ENCODE measurements at places on chromosomes 16 and 17. TPM values are rescaled to one million over a fixed set of nuclear protein-coding genes. Genes with fewer than 3 reads are reported as not detected.
A peak's percentile ranks its signal among the peaks of the same experiment; 100 is the strongest.

GRCh38 chr16:10558305-10558704 is 22.1 kb downstream of the EMP2 start:
- no peak for DNase-seq

GRCh38 chr16:22008215-22009059 is 526 bp downstream of the MOSMO start:
- no peak for DNase-seq

DNA sequence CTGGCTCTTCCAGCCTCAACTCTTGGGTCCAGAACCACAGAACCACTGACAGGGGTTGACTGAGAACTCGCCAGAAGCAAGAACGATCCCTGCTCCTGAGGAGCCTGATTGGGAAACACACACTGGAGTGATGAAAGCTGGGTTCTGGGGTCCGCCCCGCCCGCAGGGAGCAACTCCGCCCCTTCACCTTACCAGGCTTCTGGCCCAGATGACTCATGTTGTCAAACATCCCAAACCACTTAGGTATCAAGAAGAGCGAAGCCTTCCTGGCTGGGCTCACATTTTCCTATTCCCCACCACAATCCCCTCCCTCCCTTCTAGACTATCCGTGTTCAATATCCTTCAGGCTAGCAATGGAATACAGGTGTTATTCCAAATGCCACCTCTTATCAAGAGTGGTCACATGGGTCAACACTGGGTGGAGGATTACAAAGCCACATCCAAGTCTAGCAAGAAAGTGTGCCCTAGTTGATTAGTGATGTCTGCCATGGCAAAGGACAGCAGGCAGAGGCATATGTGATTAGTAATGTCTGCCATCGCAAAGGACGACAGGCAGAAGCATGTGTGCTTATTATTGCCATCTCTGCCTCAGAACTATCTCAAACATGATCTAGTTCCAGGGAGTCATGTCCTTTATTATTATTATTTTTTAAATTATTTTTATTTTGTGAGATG is 70.5 kb downstream of the TIMM22 start:
- DNase-seq, result no peak

- DNase-seq, result no peak
Measured at GRCh38 chr17:43979011-43979410, 25.3 kb upstream of the PYY start.

GRCh38 chr16:85293904-85294642 is 181.8 kb upstream of the CIBAR2 start:
- DNase-seq, result no peak

GRCh38 chr17:17345686-17346427 is 42.7 kb downstream of the NT5M start:
- no peak for DNase-seq

DNA sequence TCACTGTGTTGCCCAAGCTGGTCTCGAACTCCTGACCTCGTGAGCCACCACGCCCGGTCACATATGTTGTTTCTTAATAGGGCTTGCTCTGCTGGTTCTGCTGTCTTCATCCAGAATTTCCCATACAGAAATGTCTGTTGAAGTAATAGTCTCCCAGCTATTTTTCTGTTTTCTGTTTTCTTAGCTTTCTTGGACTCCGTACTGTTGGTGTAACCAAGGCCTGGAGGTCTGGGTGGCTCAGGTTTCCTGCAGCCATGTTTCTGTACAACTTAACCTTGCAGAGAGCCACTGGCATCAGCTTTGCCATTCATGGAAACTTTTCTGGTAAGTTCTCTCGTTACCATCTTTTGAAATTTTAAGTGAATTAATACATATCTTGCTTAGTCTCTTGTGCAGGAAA is 2.8 kb downstream of the SF3B3 start:
- no peak for DNase-seq

GRCh38 chr17:31073411-31073810 is 21.4 kb upstream of the NF1 start:
- no peak for DNase-seq

GRCh38 chr17:78144147-78144719 is 2.0 kb upstream of the C17orf99 start:
- DNase-seq, result peak; percentile 71

- peak; percentile 47 for DNase-seq
Measured at GRCh38 chr16:49021136-49021535, 260.5 kb downstream of the CBLN1 start.

- no peak for DNase-seq
Measured at GRCh38 chr16:46790599-46791270, 40.2 kb downstream of the C16orf87 start.

- no peak for DNase-seq
Measured at GRCh38 chr17:37134050-37134449, 185.3 kb downstream of the AATF start.

DNA sequence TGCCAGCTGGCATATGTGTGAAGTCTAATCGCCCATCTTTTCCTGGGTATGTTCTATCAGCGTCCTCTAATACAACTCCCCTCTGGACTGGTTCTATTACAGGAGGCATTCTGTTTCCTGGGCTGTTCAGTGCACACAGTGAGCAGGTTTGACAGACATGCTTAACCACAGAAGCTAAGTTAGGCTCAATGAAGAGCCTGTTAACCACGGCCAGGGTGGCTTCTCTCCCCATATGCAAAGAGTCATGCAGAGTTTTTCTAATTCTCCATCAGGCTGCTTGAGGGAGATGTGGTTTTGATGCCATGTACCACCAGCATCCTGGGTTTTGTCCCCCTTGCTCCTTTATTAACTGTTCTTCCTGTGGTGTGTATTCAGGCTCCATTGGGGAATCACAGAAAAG is 57.2 kb upstream of the ALOX12 start:
- no peak for DNase-seq

DNA sequence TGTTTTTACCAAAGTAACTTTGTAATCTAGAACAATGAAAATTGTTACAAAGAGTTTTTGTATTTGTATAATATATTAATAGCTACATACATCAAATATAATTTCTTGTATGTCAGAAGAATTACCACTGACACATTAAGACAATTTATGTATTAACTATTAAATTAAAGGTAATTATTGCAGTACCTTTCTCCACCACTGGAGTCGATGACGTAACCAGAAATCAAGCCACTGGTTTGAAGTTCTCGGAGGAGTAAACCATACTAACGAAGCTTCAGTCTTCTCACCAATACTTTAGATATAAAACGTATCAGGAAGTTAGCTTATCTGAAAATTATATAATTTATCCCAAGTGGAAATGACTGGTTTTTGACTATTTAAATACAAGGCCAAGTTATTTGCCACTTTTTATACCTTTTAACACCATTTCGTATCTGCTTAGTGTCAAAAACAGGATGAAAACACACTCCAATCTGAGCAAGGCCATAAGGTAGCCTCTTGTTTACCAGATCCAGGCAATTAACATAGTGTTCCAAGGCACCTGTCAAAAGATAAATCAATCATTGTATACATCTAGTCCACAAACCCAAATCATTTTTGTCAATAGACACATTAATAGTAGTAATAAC is 4.3 kb downstream of the POLG2 start:
- no peak for DNase-seq

DNA sequence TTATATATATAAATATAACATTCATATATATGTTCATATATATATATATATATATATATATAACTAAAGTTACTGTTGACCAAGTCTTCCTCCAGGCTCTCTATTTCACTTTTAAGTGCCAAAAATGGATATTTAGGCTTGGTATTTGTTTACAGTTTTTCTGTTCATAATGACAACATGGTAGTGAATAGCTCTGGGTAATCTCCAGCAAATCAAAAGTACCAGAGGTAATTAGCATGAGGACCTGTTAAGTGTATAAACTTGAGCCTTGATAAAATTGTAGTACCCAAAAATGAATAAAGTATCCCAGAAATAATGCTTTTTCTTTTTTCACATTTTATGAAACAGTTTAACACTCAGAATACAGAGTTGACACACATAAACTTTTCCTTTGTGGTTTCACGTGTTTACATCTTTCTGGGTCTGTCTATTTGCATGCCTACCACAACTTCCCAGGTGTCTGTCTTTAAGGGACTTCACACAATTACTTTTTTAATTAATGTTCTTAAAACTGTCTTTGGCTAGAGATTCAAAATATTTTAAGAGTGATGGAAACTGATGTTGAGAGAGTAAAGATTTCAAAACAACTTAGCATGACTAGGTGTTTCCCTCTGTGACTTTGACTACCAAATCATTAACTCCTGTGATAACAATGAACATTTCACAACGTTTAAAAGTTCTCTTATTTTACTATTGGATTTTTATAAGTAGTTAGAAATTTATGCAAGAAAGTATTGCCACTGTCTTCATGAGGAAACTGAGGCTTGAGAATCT is 47.9 kb downstream of the RABEP1 start:
- DNase-seq, result no peak

Gene PARD6A
- polyA plus RNA-seq, result 4.6 TPM

Gene GAST
- not detected for polyA plus RNA-seq

Gene HCRT
- not detected for polyA plus RNA-seq

Gene TMEM256
- 81.9 TPM for polyA plus RNA-seq

Gene RTN4RL1
- 1.1 TPM for polyA plus RNA-seq

Gene KRT31
- polyA plus RNA-seq, result not detected

Gene SLFN5
- polyA plus RNA-seq, result 12.7 TPM
